HT-29 (cell line): ENCODE measurements at places on chromosomes 16 and 17. TPM values are rescaled to one million over a fixed set of nuclear protein-coding genes. Genes with fewer than 3 reads are reported as not detected.

GRCh38 chr16:12771341-12771798, 32.3 kb downstream of the CPPED1 start:
- no peak for DNase-seq

DNA sequence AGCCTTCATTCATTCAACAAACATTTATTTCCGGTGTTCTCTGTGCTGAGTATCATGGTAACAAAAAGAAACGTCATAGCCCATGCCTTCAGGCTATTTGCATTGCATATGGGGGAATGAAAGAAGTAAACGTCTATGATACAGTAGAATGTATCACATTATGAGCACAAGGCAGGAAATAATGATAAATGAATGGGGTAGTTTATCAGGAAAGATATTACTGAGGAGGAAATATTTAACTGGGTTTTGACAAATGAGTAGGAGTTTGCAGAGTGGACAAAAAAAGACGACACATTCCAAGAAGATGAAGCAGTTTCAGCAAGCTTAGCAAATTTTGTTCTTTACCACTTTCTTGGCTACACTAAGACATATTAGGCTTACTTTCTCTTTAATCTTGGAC, 1.3 kb upstream of the KRTAP4-7 start:
- no peak for DNase-seq

- DNase-seq: no peak
Observed at GRCh38 chr17:40564195-40564882, 933 bp downstream of the CCR7 start.

GRCh38 chr17:43609613-43610385, 51.9 kb downstream of the MEOX1 start:
- DNase-seq: no peak

- DNase-seq: no peak
Observed at GRCh38 chr16:17777408-17777863, 306.7 kb upstream of the XYLT1 start.

GRCh38 chr17:40632216-40632615, 15.4 kb downstream of the SMARCE1 start:
- no peak for DNase-seq

- no peak for DNase-seq
Observed at GRCh38 chr17:51046514-51047384, 73.9 kb downstream of the SPAG9 start.

DNA sequence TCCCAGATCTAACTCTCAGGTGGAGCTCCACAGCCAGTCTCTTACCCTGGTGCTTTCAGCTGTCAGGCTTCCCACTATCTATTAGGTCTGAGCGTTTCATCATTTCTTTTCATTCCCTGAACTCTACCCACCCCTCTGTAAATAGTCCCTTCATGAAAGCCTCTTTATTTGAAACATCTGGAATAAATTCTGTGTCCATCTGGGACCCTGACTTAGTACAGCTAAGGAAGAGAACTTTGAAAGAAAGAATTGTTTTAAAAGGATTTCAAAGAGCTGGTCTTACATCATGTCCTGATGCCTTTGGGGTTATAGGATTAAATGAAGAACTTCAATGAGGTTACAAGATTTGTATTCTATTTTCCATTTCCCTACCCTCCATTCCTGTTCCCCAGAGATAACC, 388.5 kb upstream of the CA10 start:
- no peak for DNase-seq

DNA sequence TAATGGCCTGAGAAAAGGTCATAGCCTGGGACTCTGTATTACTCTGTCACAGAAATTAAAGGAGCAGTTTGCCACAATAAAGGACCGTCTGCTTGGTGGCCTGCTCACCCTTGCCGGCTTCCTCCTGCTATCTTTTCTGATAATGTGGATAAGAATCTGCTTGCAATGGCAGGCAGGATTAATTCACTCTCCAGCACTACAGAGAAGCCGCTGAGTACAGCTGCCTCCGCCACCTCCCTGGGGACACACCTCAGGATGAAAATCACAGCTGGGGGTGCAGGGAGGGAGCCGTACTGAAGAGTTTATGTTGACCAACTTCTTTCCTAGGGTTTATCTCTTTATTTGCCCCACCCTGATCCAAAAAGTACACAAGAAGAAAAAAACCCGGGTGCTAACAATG, 245.9 kb upstream of the RPL38 start:
- DNase-seq: no peak

- DNase-seq: no peak
Observed at GRCh38 chr16:10849736-10850477, 27.1 kb upstream of the CIITA start.

DNA sequence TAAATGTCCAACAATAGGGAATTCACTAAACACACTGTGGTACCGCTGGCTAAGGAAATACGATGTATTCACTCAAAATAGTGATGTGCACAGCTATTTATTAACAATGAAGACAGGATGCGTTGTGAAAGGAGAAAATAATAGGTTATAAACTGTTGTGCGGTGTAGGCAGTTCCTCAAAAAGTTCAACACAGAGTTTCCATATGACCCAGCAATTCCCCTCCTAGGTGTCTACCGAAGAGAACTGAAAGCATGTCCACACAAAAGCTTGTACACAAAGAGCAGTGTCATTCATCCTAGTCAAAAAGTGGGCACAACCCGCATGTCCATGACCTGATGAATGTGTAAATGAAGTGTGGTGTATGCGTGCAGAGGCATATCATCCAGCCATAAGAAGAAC, 1.2 kb upstream of the CES1 start:
- DNase-seq: no peak

DNA sequence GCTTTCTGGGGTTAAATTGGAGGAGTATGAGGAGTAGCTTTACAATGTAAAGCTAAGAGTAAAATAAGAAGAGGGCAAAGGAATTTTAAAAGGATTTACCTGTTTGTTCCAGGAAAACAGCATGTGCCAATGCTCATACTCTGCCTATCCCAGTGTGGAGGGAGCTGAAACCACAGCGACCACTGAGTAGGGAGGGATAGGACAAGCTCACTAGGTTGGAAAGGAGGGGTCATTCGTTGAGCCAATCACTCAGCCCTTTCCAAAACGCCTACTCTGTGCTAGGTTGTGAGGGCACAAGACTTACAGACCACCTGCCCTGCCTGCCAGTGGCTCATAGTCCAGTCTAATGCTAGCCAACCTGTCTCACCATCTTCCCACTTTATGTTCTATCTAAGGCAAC, 1.1 kb upstream of the DNAJC7 start:
- no peak for DNase-seq

- no peak for DNase-seq
Observed at GRCh38 chr16:57102888-57103851, 10.8 kb downstream of the CPNE2 start.

DNA sequence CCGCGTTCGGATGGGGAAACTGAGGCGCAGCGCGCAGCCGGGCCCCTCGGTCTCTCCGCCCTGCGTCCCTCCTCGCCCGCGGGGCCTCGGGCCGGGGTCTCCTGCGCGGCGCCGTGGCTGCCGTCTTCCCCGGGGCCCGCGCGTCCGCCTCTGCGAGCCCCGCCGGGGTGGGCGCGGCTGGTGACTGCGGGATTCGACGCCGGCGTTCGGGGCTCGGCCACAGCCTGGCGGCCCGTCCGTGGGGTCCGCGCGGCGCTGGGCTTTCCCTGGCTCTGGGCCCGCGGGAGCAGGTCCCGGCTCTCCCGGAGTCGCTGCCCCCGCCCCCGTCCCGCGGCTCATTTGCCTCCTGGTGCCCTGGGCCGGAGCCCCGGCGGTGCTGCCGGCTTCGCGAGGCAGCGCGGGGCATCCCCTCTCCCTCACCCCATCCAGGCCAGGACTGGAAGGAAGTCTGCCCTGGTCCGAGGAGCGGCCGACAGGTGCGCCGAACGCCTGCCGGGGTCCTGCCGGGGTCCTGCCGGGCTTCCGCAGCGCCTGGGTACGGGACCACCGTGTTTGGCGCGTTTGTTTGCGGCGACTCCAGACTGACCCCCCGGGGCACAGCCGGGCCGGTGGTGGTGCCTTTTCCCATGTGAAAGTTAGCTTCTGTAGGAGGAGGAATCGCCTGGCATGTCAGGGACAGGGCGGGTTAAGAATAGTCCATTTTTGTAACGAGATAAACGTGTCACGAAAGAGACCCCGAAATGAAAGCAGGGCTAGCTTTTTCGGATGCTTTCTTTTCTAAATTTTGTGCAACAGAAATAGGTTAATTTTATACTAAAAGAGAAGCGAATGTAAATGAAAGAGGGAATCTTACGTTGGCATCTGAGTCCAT, 671 bp downstream of the CHMP6 start:
- DNase-seq: no peak

DNA sequence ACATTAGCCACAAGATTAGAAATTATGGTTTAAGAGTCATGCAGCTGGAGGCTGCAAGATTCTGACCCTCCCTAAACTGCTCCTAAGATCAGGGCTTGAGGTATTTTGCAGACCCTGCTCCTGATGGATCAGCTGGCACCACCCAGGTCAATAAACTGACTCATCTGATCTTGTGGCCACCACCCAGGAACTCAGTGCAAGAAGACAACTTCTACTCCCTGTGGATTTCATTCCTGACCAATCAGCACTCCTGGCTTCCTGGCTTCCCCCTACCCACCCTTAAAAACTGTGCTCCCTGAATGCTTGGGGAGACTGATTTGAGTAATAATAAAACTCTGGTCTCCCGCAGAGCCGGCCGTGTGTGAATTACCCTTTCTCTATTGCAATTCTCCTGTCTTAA, 25.0 kb upstream of the MILR1 start:
- peak; percentile 27 for DNase-seq

GRCh38 chr16:78504401-78504851, 405.0 kb downstream of the WWOX start:
- DNase-seq: no peak

DNA sequence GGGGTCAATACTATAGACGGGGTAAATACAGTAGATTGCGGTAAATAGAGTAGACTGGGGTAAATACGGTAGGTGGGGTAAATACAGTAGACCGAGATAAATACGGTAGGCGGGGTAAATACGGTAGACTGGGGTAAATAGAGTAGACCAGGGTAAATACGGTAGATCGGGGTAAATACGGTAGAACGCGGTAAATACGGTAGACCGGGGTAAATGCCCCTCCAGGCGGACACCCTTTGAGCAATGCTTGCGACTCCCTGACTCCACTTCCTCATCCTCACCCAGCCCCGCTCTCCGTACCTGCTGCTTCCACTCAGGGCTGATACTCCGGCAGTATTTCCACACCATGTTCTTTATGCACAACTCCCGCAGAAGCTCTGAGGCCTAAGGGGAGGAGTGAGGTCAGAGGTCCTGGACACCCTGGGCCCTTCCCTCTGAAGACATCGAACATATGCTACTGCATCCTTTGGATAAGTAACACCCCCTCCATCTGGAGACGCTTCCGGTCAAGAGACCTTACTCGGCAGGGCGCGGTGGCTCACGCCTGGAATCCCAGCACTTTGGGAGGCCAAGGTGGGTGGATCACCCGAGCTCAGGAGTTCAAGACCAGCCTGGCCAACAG, 13.3 kb upstream of the CRK start:
- no peak for DNase-seq

- DNase-seq: no peak
Observed at GRCh38 chr17:33945646-33946546, 309.2 kb upstream of the CCL2 start.

GRCh38 chr16:4115949-4116318, 308 bp downstream of the ADCY9 start:
- no peak for DNase-seq

- DNase-seq: no peak
Observed at GRCh38 chr17:72452286-72453173, 331.7 kb downstream of the SOX9 start.

DNA sequence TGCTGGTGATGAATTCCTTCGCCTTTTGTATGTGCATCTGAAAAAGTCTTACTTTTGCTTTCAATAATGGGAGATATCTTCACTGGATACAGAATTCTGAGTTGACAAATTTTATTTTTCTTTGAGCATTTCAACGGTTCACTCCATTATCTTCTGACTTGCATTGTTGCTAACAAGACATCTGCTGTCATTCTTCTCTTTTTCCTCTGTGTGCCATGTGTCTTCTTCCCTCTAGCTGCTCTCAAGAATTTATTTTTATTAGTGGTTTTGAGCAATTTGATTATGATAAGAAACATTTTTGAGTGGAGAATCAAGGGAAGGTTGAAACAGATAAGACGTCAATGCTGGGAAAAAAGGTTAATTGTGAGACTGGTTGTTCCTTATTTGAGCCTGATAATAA, 471.8 kb downstream of the CDH13 start:
- no peak for DNase-seq

DNA sequence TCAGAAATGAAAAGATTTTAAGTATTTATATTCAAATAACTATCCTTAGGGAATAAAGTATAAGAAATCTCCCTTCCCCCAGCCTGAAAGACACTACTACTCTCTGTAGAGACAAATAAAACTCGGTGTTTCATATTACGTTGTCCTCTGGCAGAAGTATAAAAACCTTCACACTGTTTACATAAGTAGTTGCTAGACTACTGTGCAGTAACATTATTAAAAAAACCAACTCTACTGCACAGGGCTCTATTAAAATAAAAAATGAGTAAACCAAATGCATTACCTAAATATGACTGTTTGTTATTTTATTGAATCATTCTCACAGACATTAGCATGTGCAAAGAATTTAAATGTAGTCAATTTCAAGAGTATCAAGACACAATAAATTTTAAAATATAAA, 67.4 kb downstream of the MED13 start:
- DNase-seq: no peak

DNA sequence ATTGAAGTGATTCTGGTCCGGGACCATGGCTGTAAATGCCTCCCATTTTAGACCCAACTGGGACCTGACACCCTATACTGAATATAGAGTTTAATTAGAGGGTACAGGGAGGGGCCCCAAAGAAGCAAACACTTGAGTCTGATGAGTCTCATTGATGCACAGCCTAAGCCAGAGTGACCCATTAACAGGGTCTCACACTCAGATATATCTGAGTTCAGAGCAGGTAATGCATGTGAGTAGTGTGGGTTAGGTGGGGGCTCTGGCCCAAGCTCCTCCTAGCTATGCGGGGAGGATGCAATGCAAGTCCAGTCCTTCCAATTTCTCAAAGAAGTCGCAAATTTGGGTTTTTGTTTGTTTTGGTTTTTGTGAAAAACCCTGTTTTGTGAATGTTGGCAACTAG, 17.1 kb upstream of the MARCHF10 start:
- DNase-seq: no peak

DNA sequence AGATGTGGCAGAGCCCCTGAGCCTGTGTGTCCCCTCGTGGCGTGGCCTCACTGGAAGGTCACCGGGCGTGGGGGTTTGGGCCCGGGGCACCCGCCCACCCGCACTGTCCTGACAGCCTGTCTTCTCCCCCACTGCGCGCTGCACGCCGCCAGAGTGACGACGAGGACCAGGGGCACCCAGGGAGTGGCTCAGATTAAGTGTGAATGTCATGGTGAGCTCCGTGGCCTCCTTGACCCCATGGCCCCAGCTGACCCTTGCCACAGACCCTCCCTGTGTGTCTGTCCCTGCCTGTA, 15.1 kb downstream of the PRSS27 start:
- DNase-seq: no peak

GRCh38 chr17:30292286-30292858, 628 bp upstream of the BLMH start:
- peak; percentile 23 for DNase-seq

ECI1 gene
- 160 and 162 TPM in 2 replicates for total RNA-seq

TEX14 gene
- 0.03 TPM in 1 of 2 replicates, not detected in the other for total RNA-seq

TP53TG3C gene
- not detected in 2 replicates for total RNA-seq

KCTD11 gene
- total RNA-seq: 5.0 and 6.2 TPM in 2 replicates

PABPN1L gene
- total RNA-seq: not detected in 2 replicates

PDILT gene
- not detected in 2 replicates for total RNA-seq

RASL10B gene
- total RNA-seq: 6.4 and 7.5 TPM in 2 replicates

IL34 gene
- total RNA-seq: 9.1 and 11.5 TPM in 2 replicates

ODAD4 gene
- 0.55 and 0.64 TPM in 2 replicates for total RNA-seq

CCL1 gene
- not detected in 2 replicates for total RNA-seq

HOXB7 gene
- 37.3 and 39.7 TPM in 2 replicates for total RNA-seq
